ENCODE measurements at places on chromosomes 12 and 14. TPM values are rescaled to one million over a fixed set of nuclear protein-coding genes. Genes with fewer than 3 reads are reported as not detected.

The TAS2R14 gene
- 3.1 TPM for total RNA-seq

The GUCY2C gene
- total RNA-seq = 4.4 TPM

The C1QL4 gene
- 3.6 TPM for total RNA-seq

The KLHL33 gene
- not detected for total RNA-seq

The PAH gene
- 5.1 TPM for total RNA-seq

The CCDC38 gene
- not detected for total RNA-seq

The LRP1 gene
- 106 TPM for total RNA-seq

The JDP2 gene
- 95.7 TPM for total RNA-seq

The NOVA1 gene
- not detected for total RNA-seq

The CIT gene
- 55.9 TPM for total RNA-seq

The TDRD9 gene
- total RNA-seq = not detected

The CSRP2 gene
- total RNA-seq = 27.9 TPM

The TMEM179 gene
- not detected for total RNA-seq

The ITFG2 gene
- total RNA-seq = 52.6 TPM

The MED13L gene
- total RNA-seq = 168 TPM

The PTCSC3 gene
- total RNA-seq = not detected

The CMKLR1 gene
- not detected for total RNA-seq

The DNAJC22 gene
- total RNA-seq = 40.6 TPM

The SLC5A8 gene
- not detected for total RNA-seq

GRCh38 chr12:110930348-110931314, 10.3 kb upstream of the MYL2 start:
- DNase-seq = no peak

DNA sequence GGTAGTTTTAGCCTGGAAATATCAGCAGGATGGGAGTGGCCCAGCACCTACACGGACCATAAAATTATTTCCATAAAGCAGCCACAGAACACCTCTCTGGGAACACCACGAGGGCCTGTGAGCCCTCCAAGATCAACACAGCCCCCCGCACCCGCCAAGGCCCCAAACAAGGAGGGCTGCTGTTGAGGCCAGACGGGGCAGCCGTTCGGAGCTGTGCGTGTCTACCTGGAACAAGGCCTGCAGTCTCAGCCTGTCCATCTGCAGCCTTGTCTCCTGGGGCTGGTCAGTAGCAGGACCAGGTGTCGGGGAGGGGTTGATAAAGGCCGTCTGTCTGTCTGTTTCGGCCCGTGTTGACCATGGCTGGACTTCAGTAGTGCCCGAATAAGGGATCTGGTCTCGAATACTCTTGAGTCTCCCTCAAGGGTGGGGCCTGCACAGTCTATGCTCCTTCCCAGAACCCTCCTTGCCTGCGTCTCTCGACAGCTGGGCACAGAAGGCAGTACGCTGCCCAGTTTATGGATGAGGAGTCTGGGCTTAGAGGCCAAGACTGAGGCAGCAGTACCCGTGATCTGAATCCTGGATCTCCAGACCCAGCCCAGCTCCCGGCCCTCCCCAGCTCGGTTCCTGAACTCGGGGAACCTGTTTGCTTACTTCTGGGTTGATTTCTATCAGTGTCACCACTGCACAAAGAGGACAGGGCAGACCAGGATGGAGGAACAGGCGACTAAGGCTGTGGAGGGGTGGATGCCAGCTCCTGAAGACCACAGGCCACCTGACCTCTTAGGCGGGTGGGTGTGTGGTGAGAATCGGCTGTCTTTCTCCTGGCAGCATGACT, 23.1 kb upstream of the DLK1 start:
- peak; percentile 16 for DNase-seq

DNA sequence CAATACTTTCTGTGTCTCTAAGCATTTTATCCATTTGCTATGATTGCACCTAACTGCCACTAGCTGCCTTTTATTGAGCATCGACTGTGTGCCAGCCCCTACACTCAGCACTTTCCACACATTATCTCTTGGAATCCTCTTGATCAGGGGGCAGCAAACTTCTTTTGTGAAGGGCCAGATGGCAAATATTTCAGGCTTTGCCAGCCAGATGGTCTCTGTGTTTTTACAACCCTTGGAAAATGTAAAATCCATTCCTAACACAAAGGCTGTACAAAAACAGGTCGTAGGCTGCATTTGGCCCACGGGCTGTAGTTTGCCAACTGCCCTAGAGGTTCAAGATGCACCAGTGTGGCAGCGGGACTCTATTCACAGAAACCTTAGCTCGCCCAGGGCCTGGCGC, 19.5 kb downstream of the FOXN4 start:
- no peak for DNase-seq

- no peak for DNase-seq
These were observed 38.0 kb downstream of the CHST11 start for GRCh38 chr12:104494793-104495158.

- DNase-seq = no peak
These were observed 17.7 kb upstream of the NEDD1 start for GRCh38 chr12:96889273-96889933.

DNA sequence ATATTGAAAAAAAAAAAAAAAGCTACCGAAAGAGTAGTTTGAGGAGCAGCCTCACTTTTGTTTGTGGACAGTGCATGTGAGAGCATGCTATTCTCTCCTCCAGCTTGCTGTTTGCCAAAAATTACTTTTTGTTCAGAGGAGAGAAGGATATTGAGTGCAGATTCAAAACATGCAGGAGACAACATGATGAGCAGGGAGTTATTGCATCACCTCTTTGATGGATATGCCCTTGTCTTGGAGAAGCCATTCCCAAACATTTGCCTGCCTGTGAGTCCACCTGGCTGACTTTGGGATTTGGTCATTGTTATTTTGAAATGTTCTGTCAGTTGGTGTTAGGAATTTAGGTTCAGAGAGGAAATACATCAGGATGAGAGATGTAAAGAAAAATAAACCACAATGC, 2.4 kb downstream of the C12orf75 start:
- no peak for DNase-seq

DNA sequence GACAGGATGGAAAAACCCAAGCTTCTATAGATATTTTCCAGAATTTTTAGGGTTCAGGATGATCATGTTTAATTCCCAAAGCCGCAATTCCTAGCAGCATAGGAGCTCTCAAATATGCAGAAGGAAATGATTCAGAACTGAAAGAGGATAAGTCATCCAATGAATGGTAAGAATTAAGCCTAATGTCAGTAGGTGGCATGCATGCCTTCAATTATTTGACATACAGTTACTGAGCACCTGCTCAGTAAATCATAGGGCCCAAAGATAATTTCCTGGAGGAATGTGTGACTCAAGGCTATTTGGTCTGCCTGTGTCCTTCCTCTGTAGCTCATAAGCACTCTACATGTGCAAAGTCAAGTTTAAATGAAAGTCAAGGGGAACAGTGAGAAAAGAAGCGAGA, 116.8 kb upstream of the SLC38A4 start:
- no peak for DNase-seq

- no peak for DNase-seq
These were observed 118.4 kb upstream of the MYF6 start for GRCh38 chr12:80589077-80589476.

DNA sequence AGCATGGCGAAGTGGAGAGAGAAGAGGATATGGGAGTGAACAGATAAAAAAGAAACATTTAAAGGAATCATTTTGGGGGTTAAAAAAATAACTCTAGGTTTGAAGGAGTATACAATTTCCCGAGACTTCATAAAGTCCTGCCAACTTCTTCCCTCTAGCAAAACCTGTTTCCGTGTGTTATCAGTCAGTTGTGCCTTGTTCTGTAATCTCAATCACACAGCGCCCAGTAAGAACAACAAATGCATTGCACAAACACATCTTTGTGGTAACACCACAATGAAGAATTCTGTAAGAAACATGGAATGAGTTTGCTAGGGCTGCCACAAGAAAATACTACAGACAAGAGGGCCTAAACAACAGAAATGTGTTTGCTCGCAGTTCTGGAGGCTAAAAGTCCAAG, 144.7 kb upstream of the FUT8 start:
- DNase-seq = no peak

DNA sequence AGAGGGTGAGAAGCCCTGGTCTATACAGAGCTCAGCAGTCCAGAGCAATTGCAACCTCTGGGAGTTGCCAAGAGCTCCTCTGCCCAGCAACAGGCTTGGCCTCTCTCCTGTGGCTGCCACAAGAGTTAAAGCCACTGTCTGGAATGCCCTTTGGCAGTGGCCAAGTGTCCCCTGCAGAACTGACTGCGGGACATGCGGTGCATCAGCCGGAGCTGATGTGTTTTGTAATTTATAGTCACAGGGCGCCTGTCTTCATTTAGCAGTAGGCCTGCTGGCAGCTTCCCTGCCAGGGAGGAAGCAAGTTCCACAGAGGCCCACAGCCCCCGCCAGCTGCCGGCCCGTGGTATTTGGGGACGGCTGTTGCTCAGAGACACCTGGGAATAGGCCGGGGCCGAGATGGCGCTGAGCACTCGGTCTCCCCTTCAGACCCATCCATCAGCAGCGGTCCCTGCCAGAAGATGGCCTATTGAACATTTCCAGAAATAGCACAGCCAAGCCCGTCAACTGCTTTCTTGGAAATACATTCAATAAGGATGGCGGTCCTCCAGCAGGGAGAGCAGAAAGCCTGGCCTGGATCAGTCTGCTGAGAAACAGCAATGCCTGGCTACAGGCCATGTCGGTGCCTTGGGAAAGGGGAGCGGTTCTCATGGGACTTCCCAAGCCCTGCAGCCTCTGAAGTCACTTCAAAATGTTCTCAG, 217.4 kb downstream of the CRADD start:
- no peak for DNase-seq

DNA sequence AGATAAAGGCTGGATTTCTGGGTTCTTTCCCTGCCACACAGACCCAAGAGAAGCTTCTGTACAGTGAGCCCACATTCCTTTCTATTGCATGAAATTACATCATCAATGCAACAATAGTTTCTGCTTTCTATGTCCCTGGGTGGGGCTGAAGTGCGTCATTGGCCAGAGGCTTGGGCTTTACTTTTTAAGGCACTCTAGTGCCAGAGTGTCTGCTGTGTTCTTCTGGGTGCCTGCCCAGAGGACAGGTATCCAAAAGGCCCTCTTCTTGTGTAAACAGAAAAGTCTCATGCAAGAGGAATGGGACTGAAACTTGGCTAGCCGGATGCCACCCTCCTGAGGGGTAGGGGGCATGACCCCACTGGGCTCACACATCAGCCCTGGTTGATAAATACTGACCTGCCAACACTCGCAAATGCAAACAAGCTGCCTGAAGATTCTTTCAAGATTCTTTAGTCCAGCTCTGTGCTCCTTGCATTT, 5.9 kb downstream of the KRT86 start:
- peak; percentile 70 for DNase-seq

GRCh38 chr14:24273422-24273998, 2.1 kb upstream of the RABGGTA start:
- no peak for DNase-seq

- no peak for DNase-seq
These were observed 26.7 kb upstream of the CRIP2 start for GRCh38 chr14:105447651-105448640.

DNA sequence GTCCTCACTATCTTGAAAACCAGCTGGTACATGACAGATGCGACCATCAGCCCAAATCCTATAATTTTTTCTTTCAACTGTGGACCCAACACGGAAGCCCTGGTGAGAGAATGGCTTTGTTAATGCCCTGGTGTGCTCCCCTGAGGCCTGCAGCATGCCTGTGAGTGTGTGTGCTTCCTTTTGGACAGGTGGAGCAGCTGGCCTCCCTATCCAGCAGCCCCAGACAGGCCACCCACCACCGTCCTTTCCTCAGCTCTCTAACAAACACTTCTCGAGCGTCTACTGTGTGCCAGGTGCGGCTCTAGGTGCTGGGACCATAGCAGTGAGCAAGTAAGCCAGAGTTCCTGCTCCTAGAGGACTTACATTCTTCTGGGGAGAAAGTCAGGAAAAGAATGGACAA, 78.9 kb upstream of the GZMB start:
- no peak for DNase-seq

DNA sequence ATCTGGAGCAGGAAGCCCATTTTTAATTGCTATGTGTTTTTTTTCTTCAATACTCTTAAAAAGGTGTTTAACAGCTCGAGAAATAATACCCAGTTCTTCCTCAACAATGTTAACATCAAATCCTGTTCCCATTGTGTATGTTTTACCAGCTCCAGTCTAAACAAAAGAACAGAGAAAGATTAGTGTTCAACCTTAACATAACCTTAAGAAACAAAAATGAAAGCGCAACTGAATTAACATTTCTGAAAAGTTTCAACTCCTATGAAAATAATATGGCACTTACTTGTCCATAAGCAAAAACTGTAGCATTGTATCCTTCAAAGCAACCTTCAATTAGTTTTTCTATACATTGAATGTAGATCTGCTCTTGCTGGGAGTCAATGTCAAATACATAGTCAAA, 73.2 kb downstream of the KIF21A start:
- no peak for DNase-seq

DNA sequence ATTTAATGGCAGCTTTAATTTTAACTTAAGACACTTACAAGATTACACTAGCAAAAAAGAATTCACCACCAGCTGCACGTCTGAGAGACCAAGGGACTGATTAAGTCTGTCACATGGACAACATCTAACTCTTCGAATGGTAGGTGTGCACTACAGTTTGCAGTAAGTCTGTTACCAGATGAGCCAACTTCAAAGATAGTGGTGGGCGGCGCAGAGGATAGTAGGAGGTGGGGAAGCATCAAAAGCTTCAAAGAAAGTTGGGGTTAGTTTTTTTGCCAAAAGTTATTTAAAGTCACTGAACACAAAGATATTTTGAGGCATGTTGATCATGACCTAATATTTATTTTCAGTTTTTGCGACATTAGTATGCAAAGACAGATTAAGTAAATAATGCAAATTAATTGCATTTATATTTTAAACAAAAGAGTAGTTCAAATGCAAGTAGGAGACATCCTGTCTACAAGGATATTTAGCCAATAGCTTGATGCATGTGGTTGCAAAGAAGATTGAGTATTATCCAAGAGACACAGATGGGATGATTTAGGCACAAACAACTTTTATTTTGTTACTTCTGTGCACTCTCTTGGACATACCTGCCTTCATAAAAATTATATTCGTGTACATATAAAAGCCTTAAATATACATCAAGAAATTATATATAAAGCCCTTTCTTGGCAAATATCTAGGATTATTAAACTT, 327.7 kb downstream of the BMP4 start:
- no peak for DNase-seq

DNA sequence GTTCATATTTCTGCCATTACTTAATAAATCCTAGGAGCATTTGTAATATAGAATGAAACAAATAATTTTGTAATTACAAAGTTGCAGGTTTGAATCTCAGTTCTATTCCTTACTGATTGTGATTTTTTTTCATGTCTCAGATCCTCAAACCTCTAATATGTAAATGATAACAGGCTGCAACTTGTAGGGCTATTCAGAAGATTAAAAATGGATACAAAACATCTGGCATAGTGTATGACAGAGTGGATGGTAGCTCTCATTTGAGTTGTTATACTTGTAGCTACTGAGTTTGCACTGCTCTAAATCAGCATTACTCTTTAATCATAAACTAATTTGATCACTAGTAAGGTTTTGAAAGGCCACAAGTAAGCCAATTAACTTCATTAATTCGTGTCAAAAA, 406.3 kb upstream of the MGAT4C start:
- DNase-seq = no peak

All from Caco-2 (cell line).